MCF 10A (cell line): ENCODE measurements at places on chromosomes 13 and 19. TPM values are rescaled to one million over a fixed set of nuclear protein-coding genes. Genes with fewer than 3 reads are reported as not detected.

GRCh38 chr19:47790398-47790814 lies 11.9 kb downstream of the SELENOW start:
- H3K36me3 ChIP-seq = peaks cover 4% of the 10 kb centered on the region
- DNase-seq = peak; percentile 82
- no peak overlapping the region for H3K4me3 ChIP-seq
- H3K4me1 ChIP-seq = peaks cover 9% of the 10 kb centered on the region

- no peaks in the 10 kb centered on the region for H3K27me3 ChIP-seq
- DNase-seq = no peak
- no peak overlapping the region for H3K27ac ChIP-seq
- no peaks in the 10 kb centered on the region for H3K4me1 ChIP-seq
Observed at GRCh38 chr13:50448535-50448998, 394.9 kb downstream of the DLEU7 start.

The PCDH8 gene
- not detected in 2 replicates for total RNA-seq

The KCNRG gene
- total RNA-seq = 0.28 and 0.49 TPM in 2 replicates

- H3K27me3 ChIP-seq = no peaks in the 10 kb centered on the region
- peak overlapping the region; percentile 87 for H3K4me3 ChIP-seq
- DNase-seq = no peak
- peaks cover 53% of the 10 kb centered on the region for H3K36me3 ChIP-seq
Observed at GRCh38 chr19:55676383-55676782, 1.4 kb downstream of the EPN1 start.

- no peaks in the 10 kb centered on the region for H3K36me3 ChIP-seq
- no peak overlapping the region for H3K27ac ChIP-seq
- no peak for DNase-seq
- H3K4me1 ChIP-seq = no peaks in the 10 kb centered on the region
- H3K27me3 ChIP-seq = no peaks in the 10 kb centered on the region
Observed at GRCh38 chr13:58266271-58266670, 634.7 kb downstream of the PCDH17 start.

- H3K4me3 ChIP-seq = peak overlapping the region; percentile 97
- H3K27me3 ChIP-seq = no peaks in the 10 kb centered on the region
- no peak for DNase-seq
- H3K36me3 ChIP-seq = peaks cover 1% of the 10 kb centered on the region
- H3K4me1 ChIP-seq = peaks cover 6% of the 10 kb centered on the region
Observed at GRCh38 chr13:39038569-39039030, 344 bp downstream of the NHLRC3 start.

DNA sequence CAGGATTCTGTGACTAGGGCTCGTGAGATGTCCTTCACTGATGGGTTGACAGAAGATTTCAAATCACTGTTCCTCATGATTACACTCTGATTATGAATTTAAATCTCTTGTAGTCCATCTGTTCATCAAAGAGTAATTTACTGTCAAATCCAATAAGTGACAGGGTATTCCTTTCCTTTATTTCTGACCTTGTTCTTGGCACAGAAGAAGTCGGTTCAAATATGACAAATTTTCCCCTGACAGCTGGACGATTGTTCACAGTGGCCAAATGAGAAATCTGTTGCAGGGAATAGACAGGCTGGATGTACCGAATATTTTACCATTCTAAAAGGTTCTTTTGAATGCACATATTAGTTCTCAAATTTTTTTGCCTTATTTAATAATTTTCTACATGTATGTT lies 767.3 kb upstream of the GPC6 start:
- H3K36me3 ChIP-seq = no peaks in the 10 kb centered on the region
- H3K27me3 ChIP-seq = no peaks in the 10 kb centered on the region
- H3K4me1 ChIP-seq = no peaks in the 10 kb centered on the region
- DNase-seq = no peak
- no peak overlapping the region for H3K4me3 ChIP-seq

DNA sequence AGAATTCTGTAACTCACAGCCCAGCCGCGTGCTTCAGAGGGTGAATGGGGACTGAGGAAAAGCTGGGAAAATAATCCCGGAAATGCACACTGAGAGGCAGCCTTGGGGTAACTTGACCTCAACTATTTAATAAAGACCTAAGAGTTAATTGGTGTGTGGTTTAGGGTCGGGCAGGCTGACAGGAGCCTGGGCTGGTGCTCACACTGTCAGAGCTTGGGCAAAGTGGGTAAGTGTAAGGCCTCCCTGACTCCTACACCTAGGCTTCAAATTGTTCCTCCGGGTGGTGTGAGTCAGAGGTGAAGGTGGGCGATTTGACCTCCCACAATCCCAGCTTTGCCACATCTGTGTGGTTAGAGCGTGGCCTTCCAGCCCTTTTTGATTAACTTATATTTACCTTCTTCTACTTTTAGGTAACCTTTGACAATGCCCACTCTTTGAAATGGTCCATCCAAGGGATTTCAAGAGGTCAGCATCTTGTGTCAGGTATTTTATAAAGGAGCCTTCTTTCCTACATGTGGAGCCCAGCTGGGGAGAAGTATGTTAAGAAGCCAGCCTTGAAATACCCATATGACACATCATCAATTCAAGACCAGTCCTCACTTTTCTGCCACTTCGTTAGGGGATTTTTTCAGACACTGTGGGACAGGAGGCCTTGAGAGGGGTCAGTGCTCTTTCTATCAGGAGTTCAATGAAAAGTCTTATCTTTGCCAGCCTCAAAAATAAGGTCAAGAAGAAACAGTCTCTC lies 114.2 kb downstream of the NUFIP1 start:
- H3K27me3 ChIP-seq = no peaks in the 10 kb centered on the region
- H3K4me1 ChIP-seq = peaks cover 13% of the 10 kb centered on the region
- H3K27ac ChIP-seq = no peak overlapping the region
- no peak overlapping the region for H3K4me3 ChIP-seq
- no peaks in the 10 kb centered on the region for H3K36me3 ChIP-seq
- no peak for DNase-seq

GRCh38 chr13:110265682-110266430 lies 41.1 kb downstream of the COL4A1 start:
- no peak for DNase-seq
- H3K4me3 ChIP-seq = no peak overlapping the region
- H3K4me1 ChIP-seq = peaks cover 8% of the 10 kb centered on the region
- H3K27ac ChIP-seq = no peak overlapping the region
- no peaks in the 10 kb centered on the region for H3K36me3 ChIP-seq
- no peaks in the 10 kb centered on the region for H3K27me3 ChIP-seq

The ZNF524 gene
- total RNA-seq = 15.7 and 17.6 TPM in 2 replicates
